Kidney (tissue), 22 donors: ENCODE measurements at places on chromosomes 4 and X. TPM values are rescaled to one million over a fixed set of nuclear protein-coding genes. Genes with fewer than 3 reads are reported as not detected.

- DNase-seq = no peak
Observed at GRCh38 chrX:122579526-122579925, 604.6 kb upstream of the GRIA3 start.

Gene IL3RA
- total RNA-seq = 4.6 TPM

Gene CCDC158
- total RNA-seq = 1.0 TPM

DNA sequence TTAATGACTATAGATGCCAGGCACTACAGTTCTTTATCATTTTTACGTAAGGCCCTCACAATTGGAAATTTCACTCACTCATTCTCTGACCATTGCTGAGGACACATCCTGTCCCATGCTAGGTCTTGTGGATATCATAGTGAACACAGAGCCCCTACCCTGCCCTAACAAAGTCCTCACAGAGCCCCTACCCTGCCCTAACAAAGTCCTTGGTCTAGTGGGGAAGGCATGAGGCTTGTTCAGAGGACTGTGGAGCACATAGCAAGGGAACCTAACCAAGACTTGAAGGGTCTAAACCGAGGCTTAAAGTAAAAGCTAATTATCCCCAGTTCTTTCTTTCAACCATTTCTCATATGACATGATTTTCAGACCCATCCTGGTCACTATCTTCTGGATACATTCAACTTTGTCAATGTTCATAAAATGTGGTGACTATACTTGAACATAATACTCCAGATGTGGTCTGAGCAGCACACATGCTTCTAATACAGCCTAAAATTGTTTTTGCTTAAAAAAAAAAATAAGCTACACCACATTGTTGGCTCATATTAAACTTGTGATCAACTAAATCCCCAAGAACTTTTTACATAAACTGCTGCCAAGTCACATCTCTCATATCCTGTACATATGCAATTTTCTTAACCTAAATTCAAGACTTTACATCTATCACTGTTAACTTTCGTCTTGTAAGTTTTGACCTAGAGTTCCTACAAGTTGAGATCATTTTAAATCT lies 77.0 kb downstream of the GPC3 start:
- DNase-seq = no peak

DNA sequence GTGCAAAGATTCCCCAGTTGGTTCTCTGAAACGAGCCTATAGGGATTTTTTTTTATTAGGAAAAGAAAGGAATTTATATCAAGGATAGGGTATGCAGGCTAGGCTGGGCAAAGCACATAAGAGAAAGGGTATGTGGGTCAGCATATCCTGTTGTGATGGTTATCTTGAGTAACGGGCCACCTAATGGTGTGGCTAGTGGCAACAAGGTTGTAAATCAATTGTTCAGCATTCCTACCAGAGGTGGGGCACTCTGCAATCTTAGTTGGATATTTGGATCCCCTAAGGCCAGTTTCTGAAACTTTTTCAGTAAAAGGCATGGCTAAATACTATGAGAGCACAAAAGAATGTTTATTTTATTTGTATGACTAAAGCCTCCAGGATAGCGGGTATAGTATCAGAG lies 42.7 kb downstream of the DCAF12L1 start:
- no peak for DNase-seq

Gene FOXP3
- total RNA-seq = 2.0 TPM

- DNase-seq = no peak
Observed at GRCh38 chr4:83067058-83067639, 32.2 kb downstream of the COPS4 start.

Gene GAGE12H
- not detected for total RNA-seq

Gene POU4F2
- not detected for total RNA-seq

DNA sequence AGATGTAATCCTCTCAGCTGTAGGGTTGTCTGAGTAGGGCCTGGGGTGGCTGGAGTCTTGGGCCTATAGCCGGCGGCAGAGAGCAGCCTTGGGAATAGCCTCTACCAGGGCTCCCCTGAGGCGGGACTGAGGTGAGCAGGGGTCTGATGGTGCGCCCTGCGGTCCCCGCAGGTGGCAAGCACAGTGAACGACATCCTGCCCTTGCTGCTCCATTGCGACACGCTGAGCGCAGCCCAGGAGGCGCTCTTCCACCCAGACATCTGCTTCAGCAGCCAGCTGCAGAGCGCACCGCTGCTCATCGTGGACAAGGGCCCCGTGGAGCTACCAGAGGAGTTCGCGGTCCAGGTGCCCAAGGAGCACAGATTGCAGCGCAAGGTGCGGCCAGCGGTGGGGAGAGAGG lies 317.0 kb downstream of the ADGRL3 start:
- DNase-seq = no peak

DNA sequence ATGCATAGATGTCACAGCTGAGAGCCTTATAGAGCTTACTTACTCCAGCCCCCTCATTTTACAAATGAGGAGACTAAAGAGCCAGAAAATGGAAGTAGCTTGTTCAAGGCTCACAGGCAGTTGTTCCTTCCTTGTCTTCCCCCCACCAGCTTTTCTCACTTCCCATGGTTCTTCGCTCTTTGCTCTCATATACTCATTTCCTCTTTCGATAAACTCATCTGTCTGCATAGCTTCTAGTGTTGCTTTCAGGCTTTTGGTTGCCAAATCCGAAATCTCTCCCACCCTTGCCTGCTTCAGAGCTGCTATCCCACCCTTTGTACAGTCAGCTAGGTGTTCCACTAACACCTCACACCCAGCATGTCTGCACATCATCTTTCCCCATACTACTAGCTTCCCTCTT lies 25.0 kb upstream of the GJB1 start:
- no peak for DNase-seq

Gene PLXNB3
- total RNA-seq = 5.6 TPM

- DNase-seq = no peak
Observed at GRCh38 chr4:147854154-147854553, 122.3 kb downstream of the ARHGAP10 start.

- no peak for DNase-seq
Observed at GRCh38 chrX:110046001-110046400, 43.1 kb downstream of the TMEM164 start.

GRCh38 chrX:49704691-49705404 lies 9.1 kb upstream of the PAGE1 start:
- DNase-seq = peak; percentile 37

DNA sequence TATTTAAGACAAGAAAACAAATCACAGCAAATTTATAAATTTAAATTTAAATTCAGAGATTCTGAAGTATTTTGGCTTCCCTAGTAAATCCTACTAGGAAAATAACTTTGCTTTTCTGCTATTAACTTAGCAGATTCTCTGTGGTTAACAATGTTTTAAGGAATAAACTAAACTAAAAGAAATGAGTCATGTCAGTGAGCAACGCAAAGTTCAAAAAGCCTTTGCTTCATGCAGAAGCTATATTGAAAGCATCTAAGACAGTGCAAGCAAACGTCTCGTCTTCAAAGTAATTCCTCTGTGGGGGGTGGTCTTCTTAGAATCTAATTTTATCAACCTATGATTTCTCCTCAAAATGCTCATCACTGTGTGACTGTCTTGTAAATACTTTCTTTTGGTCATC lies 30.1 kb downstream of the GABRB1 start:
- DNase-seq = no peak

GRCh38 chr4:110278127-110278526 lies 79.7 kb upstream of the ELOVL6 start:
- DNase-seq = no peak

- DNase-seq = peak; percentile 47
Observed at GRCh38 chrX:37905436-37906147, 58.2 kb upstream of the DYNLT3 start.

DNA sequence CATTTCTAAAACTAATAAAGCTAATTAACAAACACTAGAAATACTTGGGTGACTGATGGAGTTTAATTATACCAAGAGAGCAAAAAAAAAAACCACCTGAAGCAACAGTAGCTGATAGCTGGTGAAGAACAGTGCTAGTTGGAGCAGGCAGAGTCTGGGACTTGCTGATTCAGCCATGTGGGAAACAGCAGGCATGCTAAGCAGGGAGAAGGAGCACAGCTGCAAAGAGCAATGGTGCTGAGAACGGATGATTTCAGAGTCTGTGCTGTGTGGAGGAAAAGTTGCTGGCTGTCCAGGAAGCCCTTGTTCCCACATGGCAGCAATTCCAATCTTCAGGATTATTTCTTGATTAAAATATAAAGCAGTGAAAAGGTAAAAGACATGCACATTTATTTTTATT lies 68.8 kb downstream of the NPY1R start:
- DNase-seq = no peak

DNA sequence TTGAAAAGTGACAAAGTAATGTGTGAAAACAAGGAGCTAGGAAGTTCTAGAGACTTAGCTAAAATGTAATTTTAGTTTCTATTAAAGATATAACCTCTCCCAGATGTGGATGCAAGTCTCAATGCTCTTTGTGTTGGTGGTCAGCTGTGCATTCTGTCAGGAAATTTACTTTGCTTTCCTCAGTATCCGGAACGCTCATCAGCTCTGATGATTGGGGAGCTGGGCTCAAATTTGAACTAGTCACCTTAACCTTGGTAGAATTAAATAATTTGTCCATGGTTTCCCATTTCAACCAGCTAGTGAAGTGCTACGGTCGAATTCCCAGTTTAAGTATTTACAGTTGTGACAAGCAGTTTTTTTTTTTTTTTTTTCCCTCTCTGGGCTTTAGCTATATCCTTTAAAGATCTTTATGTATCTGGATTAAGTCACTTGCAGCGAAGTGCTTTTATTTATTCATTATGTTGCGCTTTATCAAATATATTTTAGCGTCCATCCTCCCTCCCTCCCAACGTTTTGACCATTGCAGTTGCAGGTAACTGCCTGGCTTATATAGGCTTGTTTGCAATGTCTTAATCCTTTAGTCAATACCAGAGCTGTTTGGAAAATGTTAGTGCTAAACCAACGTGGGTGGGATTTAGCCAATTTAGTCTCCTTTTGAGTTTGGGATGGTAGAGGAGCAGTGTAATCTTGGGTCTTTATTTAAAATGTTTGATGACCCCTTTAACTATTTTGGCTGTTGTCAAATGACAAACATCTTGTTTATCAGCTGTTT lies 2.1 kb downstream of the OGT start:
- no peak for DNase-seq

Gene NEIL3
- 0.35 TPM for total RNA-seq

Gene RRH
- total RNA-seq = 0.44 TPM

- no peak for DNase-seq
Observed at GRCh38 chr4:26132858-26133257, 188.0 kb upstream of the RBPJ start.

DNA sequence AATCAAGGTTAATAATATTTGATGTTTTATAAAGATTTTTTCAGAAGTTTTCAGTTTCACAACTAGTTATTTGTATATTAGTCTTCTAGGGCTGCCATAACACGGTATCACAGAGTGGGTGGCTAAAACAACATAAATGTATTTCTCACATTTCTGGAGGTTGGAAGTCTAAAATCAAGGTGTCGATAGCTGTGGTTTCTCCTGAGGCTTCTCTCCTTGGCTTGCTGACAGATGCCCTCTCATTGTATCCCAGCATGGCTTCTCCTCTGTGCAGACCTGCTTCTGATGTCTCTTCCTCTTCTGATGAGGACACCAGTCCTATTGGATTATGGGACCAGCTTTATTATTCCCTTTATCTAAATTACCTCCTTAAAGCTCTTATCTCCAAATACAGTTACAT lies 1456.6 kb downstream of the STIM2 start:
- DNase-seq = no peak

Gene TXLNG
- total RNA-seq = 12.3 TPM

GRCh38 chr4:48127231-48127630 lies 6.8 kb downstream of the TXK start:
- no peak for DNase-seq

Gene USO1
- total RNA-seq = 49.6 TPM

Gene ADH7
- not detected for total RNA-seq

GRCh38 chr4:102593147-102593546 lies 92.0 kb downstream of the NFKB1 start:
- DNase-seq = no peak
